Renal cortex interstitium (tissue), 15 donors: ENCODE measurements at places on chromosomes 7 and 10. TPM values are rescaled to one million over a fixed set of nuclear protein-coding genes. Genes with fewer than 3 reads are reported as not detected.

The IQUB gene
- 5.0 TPM for polyA plus RNA-seq

The GHRHR gene
- polyA plus RNA-seq: 0.15 TPM

The TLX1 gene
- polyA plus RNA-seq: 0.09 TPM

The PCGF6 gene
- 15.7 TPM for polyA plus RNA-seq

The ATP6V0A4 gene
- polyA plus RNA-seq: 64.7 TPM

The RHOBTB1 gene
- 80.9 TPM for polyA plus RNA-seq

The CDC14C gene
- not detected for polyA plus RNA-seq

The C10orf143 gene
- 10.5 TPM for polyA plus RNA-seq

The OR2A12 gene
- 0.04 TPM for polyA plus RNA-seq

The COL1A2 gene
- 650 TPM for polyA plus RNA-seq

The SPAM1 gene
- polyA plus RNA-seq: not detected

The OPN4 gene
- not detected for polyA plus RNA-seq

The IKZF1 gene
- polyA plus RNA-seq: 1.8 TPM

The CNTNAP2 gene
- 25.6 TPM for polyA plus RNA-seq

The SYT15 gene
- polyA plus RNA-seq: 8.2 TPM

The CALCR gene
- polyA plus RNA-seq: 0.79 TPM
